ENCODE measurements at places on chromosomes 7 and 10.

DNA sequence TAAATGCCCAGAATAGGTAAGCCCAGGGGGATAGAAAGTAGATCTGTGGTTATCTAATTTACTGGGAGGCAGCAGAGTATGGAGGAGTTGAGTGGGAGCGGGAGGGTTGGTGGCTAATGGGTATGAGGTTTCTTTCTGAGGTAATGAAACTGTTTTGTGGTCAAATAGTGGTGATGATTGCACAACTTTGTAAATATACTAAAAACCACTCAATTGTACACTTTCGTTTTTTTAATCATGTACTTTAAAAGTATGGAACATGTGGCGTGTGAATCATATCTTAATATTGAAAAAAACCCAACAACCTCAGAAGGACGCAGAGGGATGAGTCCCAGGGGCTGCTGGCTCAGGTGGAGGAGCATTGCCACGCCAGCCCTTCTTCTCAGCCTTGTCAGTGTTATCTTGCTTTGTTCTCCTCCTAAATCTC, 118.1 kb downstream of the WDR11 start:
- DNase-seq: peak; percentile 6

GRCh38 chr10:88433565-88434186, 149.4 kb downstream of the RNLS start:
- no peak for DNase-seq

DNA sequence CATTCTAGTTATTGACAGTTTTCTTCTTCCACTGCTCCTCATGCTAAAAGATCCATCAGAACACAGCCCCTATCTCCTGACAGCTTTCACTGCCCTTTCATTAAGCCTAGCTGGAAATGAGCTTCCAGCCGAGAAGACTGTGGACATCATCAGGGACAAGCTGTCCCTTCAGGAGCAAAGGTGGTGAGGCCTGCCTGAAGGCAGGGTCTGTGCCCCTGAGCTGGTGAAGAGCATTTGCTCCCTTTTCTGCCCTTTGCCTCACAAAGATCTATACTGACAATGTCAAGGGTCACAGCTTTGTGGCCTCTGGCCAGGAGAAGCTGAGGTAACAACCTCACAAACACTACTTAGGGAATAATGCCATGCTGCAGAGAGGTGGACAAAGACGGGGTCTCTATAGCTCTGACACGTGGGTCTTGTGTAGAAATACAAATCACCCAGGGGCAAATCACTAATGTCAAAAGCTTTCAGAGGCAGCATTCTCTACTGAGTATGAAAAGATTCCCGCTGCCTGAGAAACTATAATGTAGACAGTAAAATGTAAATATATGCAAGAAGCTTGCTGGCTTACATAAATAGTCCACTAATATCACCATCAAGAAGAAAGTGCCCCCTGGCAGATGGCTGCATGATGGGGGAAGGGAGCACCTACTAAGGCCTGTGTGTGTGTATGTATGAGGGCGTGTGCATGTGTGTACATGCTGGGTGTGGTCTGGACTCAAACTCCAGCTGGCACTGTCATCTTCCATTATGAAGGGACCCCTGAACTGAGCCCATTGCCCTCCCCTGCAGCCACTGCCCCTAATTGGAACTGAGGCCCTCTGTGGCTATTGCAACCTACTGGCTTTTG, 55.8 kb downstream of the HBP1 start:
- no peak for DNase-seq

DNA sequence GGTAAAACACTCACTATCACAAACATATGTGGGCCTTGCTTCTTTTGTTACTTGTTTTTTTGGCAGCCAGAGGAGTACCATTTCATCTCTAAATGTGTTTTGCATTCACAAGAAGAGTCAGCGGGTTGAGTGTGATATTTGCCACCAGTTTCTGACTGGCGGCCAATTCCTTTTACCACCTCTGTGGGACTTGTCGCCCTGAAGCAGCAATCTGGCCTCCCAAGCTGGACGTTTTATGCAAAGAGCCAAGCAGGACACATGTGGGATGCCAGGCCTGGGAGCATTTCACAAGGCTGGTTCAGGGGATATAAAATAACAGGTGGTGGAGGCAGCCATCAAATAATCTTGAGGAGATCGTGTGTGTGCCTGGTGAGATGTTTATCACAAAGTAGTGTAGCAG, 61.8 kb upstream of the TRIL start:
- DNase-seq: no peak

DNA sequence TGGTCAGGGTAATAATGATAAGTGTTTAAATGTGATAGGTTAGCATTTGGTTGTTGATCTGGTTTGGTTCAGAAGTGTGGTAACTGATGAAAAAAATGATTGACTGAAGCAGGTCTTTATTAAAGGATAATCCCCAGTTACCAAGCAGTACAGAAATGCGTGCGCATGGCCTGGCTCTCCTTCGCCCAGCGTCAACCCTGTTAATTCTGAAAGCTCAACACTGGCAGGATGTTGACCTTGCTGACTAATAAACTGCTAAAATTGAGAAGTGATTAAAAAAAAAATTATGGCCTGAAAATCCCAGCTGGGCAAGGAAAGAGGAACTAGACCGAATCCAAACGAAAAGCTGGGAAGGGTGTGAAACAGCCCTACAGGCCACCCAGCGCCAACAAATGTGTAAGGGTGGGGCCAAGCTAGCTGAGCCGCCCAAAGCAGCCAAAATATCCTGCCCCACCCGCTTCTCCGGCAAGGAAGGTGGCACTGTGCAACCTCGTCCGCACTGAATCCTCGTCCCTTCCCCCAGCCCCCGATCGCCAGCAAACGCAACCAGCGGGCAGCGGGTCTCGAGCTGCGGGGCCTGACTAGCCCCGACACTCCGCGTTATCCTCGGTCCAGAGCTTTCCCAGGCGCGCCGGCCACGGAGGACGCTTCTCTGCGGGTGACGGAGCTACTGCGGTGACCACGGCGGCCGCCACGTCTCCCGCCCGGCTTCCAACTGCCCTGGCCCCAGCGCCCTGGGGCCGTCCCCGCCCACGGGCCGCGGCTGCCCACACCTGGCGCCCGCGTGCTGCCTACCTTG, 561 bp downstream of the SHTN1 start:
- DNase-seq: peak; percentile 76
